Activated CD4-positive, alpha-beta T cell treated with anti-CD3 and anti-CD28 coated beads, Interleukin-2, amount 10 ng/mL, durations not matched to agents 24 days and 14 days (primary cell): ENCODE measurements at places on chromosomes 13 and 19. TPM values are rescaled to one million over a fixed set of nuclear protein-coding genes. Genes with fewer than 3 reads are reported as not detected.

Gene ZNF135
- 0.05 TPM in 1 of 2 replicates, not detected in the other for total RNA-seq

Gene FGF9
- 0.40 and 0.54 TPM in 2 replicates for total RNA-seq

Gene SKA3
- total RNA-seq, result 35.6 and 39.6 TPM in 2 replicates

Gene R3HDM4
- total RNA-seq, result 86.8 and 91.5 TPM in 2 replicates

Gene CYP4F12
- total RNA-seq, result not detected in 2 replicates
